ENCODE measurements at places on chromosomes 13 and 19. TPM values are rescaled to one million over a fixed set of nuclear protein-coding genes. Genes with fewer than 3 reads are reported as not detected.

- DNase-seq = no peak
Measured at GRCh38 chr19:11067356-11068113, 21.7 kb upstream of the LDLR start.

DNA sequence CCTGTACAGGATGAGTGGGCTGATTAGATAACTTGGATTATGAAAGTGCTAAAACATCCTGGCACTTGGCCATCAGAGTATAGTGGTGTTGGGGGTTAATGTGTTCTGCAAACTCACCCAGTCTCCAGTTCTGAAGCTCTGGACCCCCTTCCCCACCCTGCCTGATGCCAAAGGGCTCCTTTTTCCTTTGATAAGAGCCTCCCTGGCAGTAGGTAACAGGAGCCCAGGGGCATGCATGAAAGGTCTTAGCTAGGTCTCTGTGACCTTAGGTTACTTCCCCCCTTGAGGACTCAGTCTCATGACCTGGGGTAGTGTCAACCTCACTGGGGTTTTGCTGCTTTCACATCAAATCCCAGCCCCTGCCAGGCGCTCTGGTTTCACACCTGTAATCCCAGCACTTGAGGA, 2.5 kb downstream of the RPS28 start:
- no peak for DNase-seq

DNA sequence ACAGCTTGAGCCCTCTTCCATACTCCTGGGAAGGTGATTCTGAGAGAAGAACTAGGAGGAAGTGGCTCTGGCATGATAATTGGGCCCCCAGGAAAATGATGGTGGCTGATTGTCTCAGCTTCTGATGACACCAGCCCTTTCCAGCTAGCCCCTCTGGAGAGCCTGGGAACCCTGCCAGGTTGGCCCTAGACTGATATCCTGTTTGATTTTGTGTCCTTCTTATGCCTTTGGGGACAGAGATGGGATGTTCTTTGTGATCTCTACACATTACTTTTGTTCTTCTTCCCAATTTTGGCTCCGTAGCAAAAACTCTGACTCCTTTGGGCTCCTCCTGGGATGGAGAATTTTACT, 39.7 kb downstream of the ERICH6B start:
- DNase-seq = no peak

DNA sequence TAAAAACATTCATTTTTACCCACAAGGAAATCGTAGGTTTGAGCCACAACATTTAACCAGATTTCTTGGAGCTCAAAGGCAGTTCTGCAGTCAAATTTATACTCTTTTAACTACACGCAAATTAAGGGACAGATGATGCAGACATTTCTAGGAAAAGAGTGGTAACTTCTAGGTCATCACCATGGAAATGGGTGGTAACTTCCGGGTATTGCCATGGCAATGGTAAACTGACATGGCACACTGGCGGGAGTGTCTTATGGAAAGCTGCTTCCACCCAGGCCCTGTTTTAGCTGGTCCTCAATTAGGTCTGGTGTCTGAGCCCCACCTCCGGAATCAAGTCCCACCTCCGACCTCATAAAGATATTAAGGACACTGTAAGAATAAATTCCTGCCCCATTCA, 10.4 kb upstream of the LYPD5 start:
- DNase-seq = no peak

GRCh38 chr13:59766236-59766635, 397.5 kb downstream of the DIAPH3 start:
- no peak for DNase-seq

- DNase-seq = peak; percentile 42
Measured at GRCh38 chr19:42201489-42202289, 15.8 kb downstream of the DEDD2 start.

- DNase-seq = no peak
Measured at GRCh38 chr13:113167155-113167554, 8.7 kb downstream of the PROZ start.

DNA sequence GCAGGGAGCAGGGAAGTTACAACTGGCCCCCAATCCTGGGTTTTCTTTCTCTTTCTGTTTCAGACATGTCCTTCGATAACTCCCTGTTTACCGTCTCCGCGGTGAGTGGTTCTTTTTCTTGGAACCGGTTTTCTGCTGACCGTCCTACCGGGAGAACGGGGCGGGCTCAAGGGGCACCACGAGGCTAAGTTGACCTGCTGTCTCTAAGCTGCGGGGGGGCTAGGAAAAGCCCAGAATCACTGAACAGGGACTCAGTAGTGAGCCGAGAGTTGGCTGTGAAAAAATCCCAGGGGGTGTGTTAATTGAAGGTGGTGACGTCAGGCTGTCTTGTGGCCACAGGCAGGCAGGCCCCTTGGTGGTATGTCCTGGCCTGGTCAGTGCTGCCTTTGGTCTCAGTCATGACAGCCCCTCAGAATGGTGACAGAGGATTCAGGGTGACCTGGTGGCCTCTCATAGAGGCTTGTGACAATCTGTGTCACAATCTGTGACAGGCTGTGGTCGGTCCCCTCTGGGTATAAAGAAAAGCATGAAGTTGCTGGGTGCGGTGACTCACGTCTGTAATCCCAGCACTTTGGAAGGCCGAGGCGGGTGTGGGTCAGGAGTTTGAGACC, 8.1 kb upstream of the CARM1 start:
- DNase-seq = peak; percentile 31

- no peak for DNase-seq
Measured at GRCh38 chr13:27631156-27631555, 9.5 kb downstream of the POLR1D start.

- DNase-seq = no peak
Measured at GRCh38 chr13:68872338-68872737, 1235.3 kb upstream of the ATXN8OS start.

DNA sequence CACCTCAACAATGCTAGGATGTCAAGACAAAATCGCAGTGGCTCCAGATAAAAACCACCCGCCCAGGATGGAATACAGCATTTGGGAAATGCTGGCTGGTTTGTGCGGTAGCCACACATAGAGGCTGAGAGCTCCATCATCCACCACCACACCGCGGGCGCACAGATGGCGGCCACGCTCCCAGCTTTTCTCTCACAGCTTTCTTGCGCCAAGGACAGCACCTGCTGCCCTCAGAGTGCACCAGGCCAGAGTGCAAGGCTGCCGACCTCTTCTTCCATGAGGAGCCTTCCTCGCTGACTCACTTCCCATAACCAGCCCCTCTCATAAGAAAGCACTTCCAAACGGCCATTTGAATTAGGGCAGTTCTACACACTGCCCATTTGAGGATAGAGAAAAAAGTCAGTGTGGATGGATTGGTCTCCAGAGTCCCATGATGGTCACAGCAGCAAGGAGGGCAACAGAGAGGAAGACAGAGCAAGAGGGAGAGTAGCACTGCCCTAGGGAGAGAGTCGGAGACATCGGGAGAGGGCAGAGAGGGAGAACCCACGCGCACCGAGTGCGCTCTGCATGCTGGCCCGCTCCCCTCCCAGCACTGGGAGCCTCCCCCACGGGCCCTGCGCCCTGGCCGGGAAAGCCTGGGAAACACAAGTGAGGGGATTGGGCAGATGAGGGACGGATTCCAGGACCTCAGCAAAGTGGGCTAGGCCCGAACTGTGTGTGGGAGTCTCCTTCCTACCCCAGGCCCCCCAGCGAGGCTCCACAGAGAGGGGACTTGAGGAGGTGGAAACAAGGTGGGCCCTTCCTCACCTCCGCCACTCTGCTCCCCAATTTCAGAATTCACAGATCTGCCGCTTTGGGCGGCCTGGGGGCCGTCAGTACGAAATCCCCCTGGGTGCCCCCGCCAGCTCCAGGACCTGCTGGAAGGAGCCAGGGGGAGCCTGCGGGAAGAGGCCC, 156.9 kb downstream of the USP12 start:
- DNase-seq = no peak

GRCh38 chr13:100753376-100753775, 78.8 kb upstream of the TMTC4 start:
- no peak for DNase-seq

DNA sequence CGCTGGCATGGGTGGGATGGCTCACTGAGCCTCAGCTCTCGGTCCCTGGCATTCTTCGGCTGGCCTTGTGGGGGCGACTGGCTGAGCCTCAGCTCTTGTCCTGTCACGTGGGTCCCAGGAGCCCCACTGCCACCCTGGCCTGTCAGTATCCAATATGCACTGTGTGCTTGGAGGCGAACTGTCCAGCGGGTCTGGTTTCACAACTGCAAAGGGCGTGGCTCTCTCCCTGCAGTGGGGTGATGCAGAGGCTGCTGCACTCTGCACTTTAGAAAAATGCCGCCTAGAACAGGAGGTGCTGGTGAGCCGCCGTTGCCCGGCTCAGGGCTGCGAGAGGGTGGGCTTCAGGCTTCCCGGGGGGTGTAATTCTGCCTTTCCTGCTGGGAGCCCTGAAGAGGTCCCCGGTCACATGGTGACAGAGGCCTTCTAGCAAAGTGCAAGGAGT, 17.0 kb upstream of the TMEM255B start:
- DNase-seq = no peak

Gene GAPDHS
- total RNA-seq = not detected

Gene SLC7A9
- not detected for total RNA-seq

Gene C1QTNF9
- 5.1 TPM for total RNA-seq

Gene SIRT6
- total RNA-seq = 13.1 TPM

Measured in heart left ventricle (tissue), 16 donors.